ENCODE measurements at places on chromosomes 12 and 14. TPM values are rescaled to one million over a fixed set of nuclear protein-coding genes. Genes with fewer than 3 reads are reported as not detected.
A peak's percentile ranks its signal among the peaks of the same experiment; 100 is the strongest.

- no peaks in the 10 kb centered on the region for H3K4me1 ChIP-seq
- H3K27ac ChIP-seq: no peak overlapping the region
- no peak for DNase-seq
- H3K36me3 ChIP-seq: no peaks in the 10 kb centered on the region
- H3K27me3 ChIP-seq: peaks cover 18% of the 10 kb centered on the region
Measured at GRCh38 chr12:87995581-87996178, 33.5 kb downstream of the C12orf50 start.

DNA sequence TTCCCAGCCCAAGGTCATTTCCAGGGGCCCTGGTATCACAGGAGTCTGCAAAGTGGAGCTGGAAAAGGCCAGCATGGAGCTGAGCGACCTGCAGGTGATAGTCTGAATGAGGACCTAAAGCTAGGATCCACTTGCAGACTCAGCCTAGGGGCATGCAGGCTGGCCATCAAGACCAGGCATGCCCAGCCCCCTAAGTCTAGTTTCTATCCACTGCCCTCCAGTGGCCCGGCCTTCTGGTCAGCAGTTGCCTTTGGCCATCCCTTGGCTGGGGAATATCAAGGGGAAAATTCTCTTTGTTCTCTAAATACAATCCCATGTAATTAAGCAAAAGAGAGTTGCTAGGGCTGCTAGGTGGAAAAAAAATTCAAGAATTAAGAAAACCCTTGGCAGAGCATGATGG lies 96.3 kb upstream of the LHX5 start:
- H3K27me3 ChIP-seq: peaks cover 16% of the 10 kb centered on the region
- H3K4me3 ChIP-seq: no peak overlapping the region
- no peak overlapping the region for H3K27ac ChIP-seq
- H3K36me3 ChIP-seq: no peaks in the 10 kb centered on the region
- DNase-seq: no peak

- H3K36me3 ChIP-seq: no peaks in the 10 kb centered on the region
- no peak for DNase-seq
- peaks cover 12% of the 10 kb centered on the region for H3K4me1 ChIP-seq
- H3K27ac ChIP-seq: no peak overlapping the region
Measured at GRCh38 chr12:13435235-13435933, 238.9 kb downstream of the EMP1 start.

DNA sequence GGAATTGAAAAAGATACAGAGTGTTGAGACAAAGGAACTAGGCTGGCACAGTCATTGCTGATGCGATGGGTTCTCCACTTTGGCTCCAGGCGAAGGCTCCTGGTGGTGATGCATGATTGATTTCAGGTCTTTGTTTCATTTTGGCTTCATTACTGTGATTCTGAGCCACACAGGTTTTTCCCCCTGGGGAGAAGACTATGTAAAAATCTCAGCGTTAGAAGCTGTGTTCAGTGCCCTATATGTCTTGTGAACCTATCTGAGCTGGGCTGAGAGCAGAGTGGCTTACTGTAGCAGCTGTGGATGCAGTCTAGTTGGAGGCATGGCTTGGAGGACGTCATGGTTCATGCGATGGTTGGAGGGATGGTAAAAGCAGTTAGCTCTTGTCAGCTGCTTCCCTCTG lies 54.0 kb downstream of the GPATCH2L start:
- peaks cover 2% of the 10 kb centered on the region for H3K4me1 ChIP-seq
- no peaks in the 10 kb centered on the region for H3K27me3 ChIP-seq
- DNase-seq: no peak
- H3K27ac ChIP-seq: no peak overlapping the region
- H3K4me3 ChIP-seq: no peak overlapping the region

GRCh38 chr12:122182887-122183587 lies at the start of gene LRRC43:
TSS of gene LRRC43 (plus strand) at chr12:122183123. CDS start at chr12:122183145, 22 bp downstream.
- H3K36me3 ChIP-seq: peaks cover 1% of the 10 kb centered on the region
- H3K4me1 ChIP-seq: peaks cover 7% of the 10 kb centered on the region
- no peak for DNase-seq
- no peaks in the 10 kb centered on the region for H3K27me3 ChIP-seq

GRCh38 chr12:15721316-15722115 lies 67.7 kb downstream of the EPS8 start:
- no peaks in the 10 kb centered on the region for H3K36me3 ChIP-seq
- H3K27ac ChIP-seq: peak overlapping the region; percentile 93
- peaks cover 86% of the 10 kb centered on the region for H3K4me1 ChIP-seq
- peak overlapping the region; percentile 45 for H3K4me3 ChIP-seq

GRCh38 chr12:112216223-112216622 lies 90.9 kb downstream of the TRAFD1 start:
- no peak overlapping the region for H3K4me3 ChIP-seq
- peaks cover 31% of the 10 kb centered on the region for H3K36me3 ChIP-seq
- no peak overlapping the region for H3K27ac ChIP-seq
- no peaks in the 10 kb centered on the region for H3K27me3 ChIP-seq
- peaks cover 14% of the 10 kb centered on the region for H3K4me1 ChIP-seq
- DNase-seq: no peak

DNA sequence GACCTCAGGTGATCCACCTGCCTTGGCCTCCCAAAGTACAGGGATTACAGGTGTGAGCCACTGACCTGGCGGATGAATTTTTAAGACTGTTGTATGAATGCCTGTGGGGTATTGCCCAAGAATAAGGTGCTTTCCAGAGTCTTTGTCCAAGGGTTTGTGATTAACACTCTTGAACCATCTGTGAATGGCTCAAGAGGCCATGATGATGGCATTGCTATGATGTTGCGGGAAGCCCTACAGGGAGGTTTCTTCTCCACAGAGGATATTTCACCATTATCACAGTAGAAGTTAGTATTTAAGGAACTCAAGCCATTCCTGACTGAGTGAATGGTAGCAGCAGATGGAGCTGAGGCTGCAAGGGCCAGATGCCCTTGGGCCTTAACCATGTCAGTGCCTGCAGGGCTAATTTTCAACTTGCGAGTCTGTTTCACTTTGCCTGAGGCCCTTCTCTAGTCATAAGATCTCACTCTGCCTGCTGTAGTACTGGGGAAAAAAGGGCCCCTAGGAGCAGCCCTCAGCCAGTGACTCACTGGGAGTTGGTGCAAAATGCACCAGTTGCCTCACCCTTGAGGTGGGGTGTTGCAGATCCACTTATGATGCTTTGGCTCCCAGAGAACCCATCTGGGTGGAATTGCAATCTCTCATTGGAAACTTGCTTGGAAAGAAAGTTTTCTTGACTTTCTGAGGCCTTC lies 108.6 kb upstream of the FLRT2 start:
- DNase-seq: no peak
- peaks cover 31% of the 10 kb centered on the region for H3K4me1 ChIP-seq
- no peaks in the 10 kb centered on the region for H3K36me3 ChIP-seq
- no peak overlapping the region for H3K4me3 ChIP-seq

DNA sequence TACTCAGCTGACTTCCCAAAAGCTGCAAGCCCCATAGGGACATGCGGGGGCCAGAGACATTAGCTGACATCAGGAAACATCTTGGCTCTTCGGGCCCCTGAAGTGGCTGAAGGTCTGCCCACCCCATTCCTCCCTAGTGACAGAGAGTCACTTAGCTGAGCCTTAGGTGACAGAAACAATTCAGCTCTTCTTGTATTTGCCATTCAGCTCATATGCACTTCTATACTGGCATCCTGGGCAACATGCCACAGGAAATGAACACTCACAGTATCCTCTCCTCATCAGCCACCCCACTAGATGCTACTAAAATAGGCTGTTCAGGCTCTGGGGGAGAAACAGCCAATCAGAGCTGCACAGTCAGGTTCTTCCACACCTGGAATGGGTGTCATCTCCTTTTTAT lies 3.4 kb downstream of the DCTN2 start:
- no peak overlapping the region for H3K27ac ChIP-seq
- peaks cover 9% of the 10 kb centered on the region for H3K36me3 ChIP-seq
- H3K4me1 ChIP-seq: peaks cover 37% of the 10 kb centered on the region
- no peak overlapping the region for H3K4me3 ChIP-seq
- peaks cover 3% of the 10 kb centered on the region for H3K27me3 ChIP-seq

DNA sequence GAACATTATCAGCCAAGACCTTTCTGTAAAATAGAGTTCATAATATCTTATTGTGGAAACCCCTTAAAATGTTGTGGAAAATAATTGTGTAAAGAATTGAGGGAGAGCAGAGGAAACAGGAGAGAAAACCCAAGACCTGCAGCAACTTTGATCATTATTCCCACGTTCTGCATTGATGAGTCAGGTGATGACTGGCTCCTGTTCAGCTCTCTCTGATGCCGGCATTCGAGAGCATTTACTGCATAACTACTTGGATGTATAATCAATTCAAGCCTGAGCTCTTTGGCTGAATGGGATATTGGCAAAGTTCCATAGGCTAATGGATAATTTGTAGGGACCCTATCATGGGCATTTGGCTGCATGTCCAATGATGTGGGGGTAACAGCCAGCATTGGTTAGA lies 176.3 kb upstream of the ARID2 start:
- no peak overlapping the region for H3K4me3 ChIP-seq
- no peaks in the 10 kb centered on the region for H3K36me3 ChIP-seq
- H3K4me1 ChIP-seq: no peaks in the 10 kb centered on the region
- H3K27ac ChIP-seq: no peak overlapping the region

- DNase-seq: no peak
- H3K4me1 ChIP-seq: peaks cover 2% of the 10 kb centered on the region
- no peak overlapping the region for H3K27ac ChIP-seq
- no peaks in the 10 kb centered on the region for H3K36me3 ChIP-seq
- H3K4me3 ChIP-seq: no peak overlapping the region
- H3K27me3 ChIP-seq: peaks cover 86% of the 10 kb centered on the region
Measured at GRCh38 chr12:54051874-54052437, 1.7 kb upstream of the HOXC4 start.

- no peak overlapping the region for H3K27ac ChIP-seq
- H3K27me3 ChIP-seq: no peaks in the 10 kb centered on the region
- H3K36me3 ChIP-seq: no peaks in the 10 kb centered on the region
- H3K4me3 ChIP-seq: no peak overlapping the region
Measured at GRCh38 chr12:27772328-27773049, 7.5 kb upstream of the KLHL42 start.

- H3K4me3 ChIP-seq: no peak overlapping the region
- H3K36me3 ChIP-seq: no peaks in the 10 kb centered on the region
- peaks cover 23% of the 10 kb centered on the region for H3K4me1 ChIP-seq
- no peak for DNase-seq
- no peaks in the 10 kb centered on the region for H3K27me3 ChIP-seq
Measured at GRCh38 chr12:65501093-65501621, 222.7 kb downstream of the MSRB3 start.

- DNase-seq: no peak
- H3K4me3 ChIP-seq: no peak overlapping the region
- peaks cover 4% of the 10 kb centered on the region for H3K36me3 ChIP-seq
- peaks cover under 1% of the 10 kb centered on the region for H3K27me3 ChIP-seq
Measured at GRCh38 chr12:106160915-106161314, 22.2 kb upstream of the NUAK1 start.

GRCh38 chr12:57380300-57380699 lies 50.5 kb downstream of the R3HDM2 start:
- no peak overlapping the region for H3K27ac ChIP-seq
- no peak overlapping the region for H3K4me3 ChIP-seq
- H3K4me1 ChIP-seq: peaks cover 5% of the 10 kb centered on the region

- DNase-seq: no peak
- H3K27me3 ChIP-seq: no peaks in the 10 kb centered on the region
- peaks cover 23% of the 10 kb centered on the region for H3K36me3 ChIP-seq
Measured at GRCh38 chr12:47781479-47782371, 8.7 kb downstream of the SLC48A1 start.

- H3K4me1 ChIP-seq: no peaks in the 10 kb centered on the region
- no peaks in the 10 kb centered on the region for H3K36me3 ChIP-seq
- H3K27me3 ChIP-seq: no peaks in the 10 kb centered on the region
- no peak overlapping the region for H3K27ac ChIP-seq
Measured at GRCh38 chr12:19925841-19926240, 442.5 kb upstream of the PDE3A start.

DNA sequence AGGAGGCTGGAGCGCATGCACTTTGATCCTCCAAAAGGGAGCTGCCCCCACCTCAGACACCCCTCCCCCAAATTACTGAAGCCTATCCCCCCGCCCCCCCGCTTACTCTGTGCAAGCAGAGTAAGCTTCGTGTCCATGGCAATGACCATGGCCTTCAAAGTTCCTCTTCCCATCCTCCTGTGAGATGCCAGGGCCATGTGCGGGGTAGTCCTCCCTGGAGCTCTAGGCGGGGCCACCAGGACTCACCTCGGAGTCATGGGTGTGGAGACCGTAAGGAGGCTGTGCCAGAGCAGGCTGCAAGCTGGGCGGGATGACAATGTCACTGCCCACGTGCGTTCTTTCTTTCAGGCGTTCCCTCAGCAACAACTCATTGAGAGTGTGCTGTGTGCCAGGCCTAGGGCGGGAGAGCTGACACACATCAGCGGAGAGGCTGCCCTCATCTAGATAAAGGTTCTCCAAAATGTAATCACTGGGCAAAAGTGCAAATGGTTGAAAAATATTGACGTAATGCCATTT lies 66.8 kb downstream of the C14orf132 start:
- no peak overlapping the region for H3K4me3 ChIP-seq
- peaks cover 11% of the 10 kb centered on the region for H3K4me1 ChIP-seq
- H3K36me3 ChIP-seq: no peaks in the 10 kb centered on the region
- H3K27me3 ChIP-seq: peaks cover 36% of the 10 kb centered on the region

DNA sequence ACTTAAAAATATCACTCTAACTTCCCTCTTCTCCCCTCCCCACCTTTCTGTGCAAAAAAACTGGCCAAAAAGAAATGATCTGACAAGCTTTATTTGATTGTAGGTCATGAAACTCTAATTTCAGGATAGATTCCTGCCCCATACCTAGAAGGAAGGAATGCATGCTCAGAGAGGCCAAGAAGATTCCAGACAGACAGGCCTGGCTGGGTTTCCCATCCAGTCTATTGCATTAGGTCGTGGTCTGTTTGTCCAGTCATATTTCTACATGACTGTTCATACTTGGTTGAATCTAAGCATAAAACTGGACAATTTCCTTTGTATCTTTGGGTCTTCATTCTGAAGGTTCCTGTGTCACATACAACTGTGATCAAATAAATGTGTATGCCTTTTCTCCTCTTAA lies 20.0 kb upstream of the SLC15A5 start:
- peaks cover 12% of the 10 kb centered on the region for H3K4me1 ChIP-seq
- DNase-seq: no peak
- no peak overlapping the region for H3K27ac ChIP-seq
- no peaks in the 10 kb centered on the region for H3K36me3 ChIP-seq
- H3K4me3 ChIP-seq: no peak overlapping the region
- no peaks in the 10 kb centered on the region for H3K27me3 ChIP-seq

- peaks cover 69% of the 10 kb centered on the region for H3K4me1 ChIP-seq
- peak overlapping the region; percentile 18 for H3K4me3 ChIP-seq
- DNase-seq: no peak
- H3K36me3 ChIP-seq: no peaks in the 10 kb centered on the region
- no peaks in the 10 kb centered on the region for H3K27me3 ChIP-seq
Measured at GRCh38 chr14:61476754-61477410, 155.5 kb downstream of the PRKCH start.

DNA sequence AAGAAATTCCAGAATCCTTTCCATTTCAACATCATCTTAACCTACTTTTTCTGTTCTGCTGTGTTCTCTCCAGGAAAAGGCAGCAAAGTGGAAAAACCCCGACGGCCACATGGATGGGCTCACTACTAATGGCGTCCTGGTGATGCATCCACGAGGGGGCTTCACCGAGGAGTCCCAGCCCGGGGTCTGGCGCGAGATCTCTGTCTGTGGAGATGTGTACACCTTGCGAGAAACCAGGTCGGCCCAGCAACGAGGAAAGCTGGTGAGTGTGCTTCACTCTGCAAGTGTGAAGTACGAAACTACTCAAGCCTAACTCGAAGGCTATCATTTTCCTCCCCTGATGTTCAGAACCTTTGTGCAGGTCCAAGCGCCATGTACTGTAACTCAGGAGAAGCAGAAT lies 172.0 kb downstream of the PELI2 start:
- no peak overlapping the region for H3K27ac ChIP-seq
- no peaks in the 10 kb centered on the region for H3K27me3 ChIP-seq
- DNase-seq: no peak
- peaks cover 2% of the 10 kb centered on the region for H3K36me3 ChIP-seq

CCDC184 gene
- total RNA-seq: 0.22 TPM

SERPINA4 gene
- total RNA-seq: not detected

KRT3 gene
- not detected for total RNA-seq

CCDC197 gene
- not detected for total RNA-seq

VRTN gene
- total RNA-seq: not detected
